Melanocyte of skin (primary cell): ENCODE measurements at places on chromosomes 1 and 21. TPM values are rescaled to one million over a fixed set of nuclear protein-coding genes. Genes with fewer than 3 reads are reported as not detected.

Gene NCDN
- total RNA-seq: 34.1 and 36.7 TPM in 2 replicates

Gene KCNQ4
- total RNA-seq: under 0.01 and 0.15 TPM in 2 replicates

Gene DDX20
- 24.0 and 28.7 TPM in 2 replicates for total RNA-seq

Gene FMO3
- total RNA-seq: not detected in 2 replicates

Gene LIPI
- not detected in 2 replicates for total RNA-seq

Gene BRINP2
- total RNA-seq: not detected in 2 replicates

Gene MYBPH
- not detected in 2 replicates for total RNA-seq

Gene TMEM82
- total RNA-seq: not detected in 2 replicates

Gene VHLL
- not detected in 2 replicates for total RNA-seq

Gene KCNE1
- total RNA-seq: 0.34 and 1.1 TPM in 2 replicates

Gene BTBD8
- total RNA-seq: 1.0 and 3.6 TPM in 2 replicates

Gene BCL2L15
- under 0.01 and 0.33 TPM in 2 replicates for total RNA-seq

Gene LDLRAD1
- not detected in 2 replicates for total RNA-seq

Gene IGFN1
- total RNA-seq: not detected in 2 replicates

Gene GBP2
- 12.3 and 25.9 TPM in 2 replicates for total RNA-seq

Gene SIPA1L2
- total RNA-seq: 20.0 and 26.2 TPM in 2 replicates

Gene GJA9
- total RNA-seq: not detected in 2 replicates

Gene ZSWIM5
- total RNA-seq: under 0.01 and 0.69 TPM in 2 replicates

Gene TDRD5
- not detected in 2 replicates for total RNA-seq

Gene RNF186
- not detected in 2 replicates for total RNA-seq

Gene RPTN
- not detected in 2 replicates for total RNA-seq

Gene SPATA21
- total RNA-seq: not detected in 2 replicates

Gene FAM177B
- total RNA-seq: not detected in 2 replicates

Gene UBAP2L
- total RNA-seq: 93.6 and 127 TPM in 2 replicates

Gene FBLIM1
- total RNA-seq: 12.7 and 21.4 TPM in 2 replicates

Gene OR10J4
- not detected in 2 replicates for total RNA-seq

Gene RNF207
- 12.4 and 61.4 TPM in 2 replicates for total RNA-seq

Gene OR10J1
- not detected in 2 replicates for total RNA-seq

Gene ECM1
- total RNA-seq: 49.0 and 53.9 TPM in 2 replicates

Gene TRPM2
- not detected in 2 replicates for total RNA-seq

Gene NPHS2
- total RNA-seq: under 0.01 TPM in 1 of 2 replicates, not detected in the other

Gene PYHIN1
- total RNA-seq: 7.9 and 15.3 TPM in 2 replicates

Gene LHX8
- not detected in 2 replicates for total RNA-seq

Gene WNT4
- total RNA-seq: not detected in 2 replicates

Gene RIMS3
- 1.00 and 1.4 TPM in 2 replicates for total RNA-seq

Gene ETS2
- 3.6 and 3.8 TPM in 2 replicates for total RNA-seq

Gene KIF17
- 0.15 and 0.33 TPM in 2 replicates for total RNA-seq

Gene CDK18
- 4.3 and 7.2 TPM in 2 replicates for total RNA-seq

Gene CELA2B
- not detected in 2 replicates for total RNA-seq
